ENCODE measurements at places on chromosomes 13 and 19.

- no peak for DNase-seq
Measured at GRCh38 chr13:28583651-28584091, 75.3 kb upstream of the POMP start.

GRCh38 chr13:84460989-84461388 is 578.7 kb upstream of the SLITRK1 start:
- DNase-seq: no peak

DNA sequence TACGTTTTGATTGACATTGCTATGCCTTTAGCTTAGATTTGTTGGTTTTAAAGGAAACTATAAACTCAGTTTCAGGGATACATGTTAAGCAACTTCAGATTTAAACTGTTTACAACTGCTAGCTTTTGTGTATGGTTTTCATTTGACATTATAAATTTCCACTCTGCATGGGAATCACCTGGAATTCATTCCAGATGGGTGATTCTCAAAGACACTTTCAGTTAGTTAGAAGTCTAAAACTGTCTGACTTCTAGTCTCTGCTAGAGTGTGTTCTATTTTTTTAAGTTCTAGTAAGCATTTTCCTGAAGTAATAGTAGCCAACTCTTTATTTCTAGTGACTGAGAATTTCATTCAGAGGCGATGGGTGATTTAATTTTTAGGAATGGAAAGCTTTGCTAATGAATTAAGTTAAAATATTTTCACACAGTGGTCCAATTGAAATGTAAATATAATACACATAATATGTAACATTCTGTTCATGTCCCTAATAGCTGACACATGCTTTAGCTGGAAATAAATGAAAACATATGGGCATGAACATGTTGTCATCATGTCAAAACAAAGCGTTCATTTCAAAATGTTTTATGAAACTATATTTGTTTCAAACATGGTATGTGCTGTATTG is 58.3 kb upstream of the CSNK1A1L start:
- no peak for DNase-seq

DNA sequence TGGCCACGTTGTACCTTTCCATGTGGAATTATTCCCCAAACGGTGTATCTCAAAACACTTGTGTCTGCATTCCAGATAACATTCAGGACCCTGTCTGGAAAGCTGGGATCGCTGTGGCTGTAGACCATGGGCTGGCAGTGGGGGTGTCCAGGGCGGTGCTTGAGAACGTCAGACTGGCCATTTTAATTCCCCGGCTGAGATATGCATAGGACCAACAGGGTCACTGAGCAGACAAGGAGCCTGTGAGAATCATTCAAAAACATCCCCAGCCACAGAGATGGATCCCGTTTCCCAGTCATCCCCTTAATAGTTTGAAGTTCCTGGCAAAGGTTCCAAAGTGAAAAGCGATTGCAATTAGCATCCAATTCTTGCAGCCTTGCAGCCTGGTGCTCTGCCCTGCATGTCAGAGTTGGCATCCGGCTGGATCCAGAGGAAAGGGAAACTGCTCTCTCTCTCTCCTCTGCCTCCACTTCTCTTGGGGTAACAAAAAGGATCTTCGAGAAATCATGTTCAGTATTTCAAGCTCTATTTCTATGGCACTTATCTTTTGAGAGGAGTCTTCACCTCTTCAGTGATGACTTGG is 41.6 kb downstream of the IFT88 start:
- DNase-seq: no peak

GRCh38 chr19:13718733-13719132 is 45.6 kb upstream of the MRI1 start:
- no peak for DNase-seq

DNA sequence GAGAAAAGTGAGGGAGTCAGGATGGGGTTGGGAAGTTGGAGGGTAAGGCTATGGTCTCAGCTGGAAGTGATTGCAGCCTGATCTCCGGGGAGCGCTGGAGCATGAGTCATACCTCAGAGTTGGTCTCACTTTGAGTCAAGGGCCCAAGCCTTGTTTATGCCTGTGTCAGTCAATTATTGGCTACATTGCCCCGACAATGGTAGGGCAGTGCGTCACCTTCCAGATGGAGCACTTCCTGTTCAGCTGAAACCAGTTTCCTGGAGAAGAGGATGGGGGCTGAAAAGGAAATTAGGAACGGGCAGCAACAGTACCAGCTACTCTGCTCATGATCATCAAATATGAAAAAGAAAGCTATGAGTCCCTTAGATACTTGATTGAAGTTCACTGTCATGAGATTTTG is 60.4 kb downstream of the ADGRE1 start:
- DNase-seq: no peak

- DNase-seq: no peak
Measured at GRCh38 chr13:62432906-62433305, 1017.3 kb upstream of the PCDH20 start.

GRCh38 chr13:76213423-76213904 is 577.3 kb downstream of the LMO7 start:
- DNase-seq: no peak

GRCh38 chr19:4773047-4773640 is 18.4 kb upstream of the FEM1A start:
- no peak for DNase-seq

DNA sequence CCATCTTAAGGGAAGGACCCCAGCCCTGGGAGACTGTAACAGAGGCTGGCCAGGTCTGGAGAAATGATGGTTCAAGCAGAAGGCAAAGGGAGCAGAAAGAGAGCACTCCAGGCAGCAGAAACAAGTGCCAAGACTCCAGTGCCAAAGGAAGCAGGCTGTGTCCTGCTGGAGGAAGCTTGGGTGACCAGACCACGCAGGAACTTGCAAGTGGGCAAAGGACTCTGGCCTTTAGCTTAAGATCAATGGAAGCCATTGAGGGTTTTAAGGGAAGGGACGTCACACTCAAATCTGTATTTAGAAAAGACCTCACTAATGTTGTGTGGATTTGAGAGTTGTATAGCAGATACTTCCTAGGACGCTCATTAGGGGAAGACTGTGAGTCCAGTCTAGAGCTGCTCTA is 95.5 kb downstream of the MIPEP start:
- no peak for DNase-seq

DNA sequence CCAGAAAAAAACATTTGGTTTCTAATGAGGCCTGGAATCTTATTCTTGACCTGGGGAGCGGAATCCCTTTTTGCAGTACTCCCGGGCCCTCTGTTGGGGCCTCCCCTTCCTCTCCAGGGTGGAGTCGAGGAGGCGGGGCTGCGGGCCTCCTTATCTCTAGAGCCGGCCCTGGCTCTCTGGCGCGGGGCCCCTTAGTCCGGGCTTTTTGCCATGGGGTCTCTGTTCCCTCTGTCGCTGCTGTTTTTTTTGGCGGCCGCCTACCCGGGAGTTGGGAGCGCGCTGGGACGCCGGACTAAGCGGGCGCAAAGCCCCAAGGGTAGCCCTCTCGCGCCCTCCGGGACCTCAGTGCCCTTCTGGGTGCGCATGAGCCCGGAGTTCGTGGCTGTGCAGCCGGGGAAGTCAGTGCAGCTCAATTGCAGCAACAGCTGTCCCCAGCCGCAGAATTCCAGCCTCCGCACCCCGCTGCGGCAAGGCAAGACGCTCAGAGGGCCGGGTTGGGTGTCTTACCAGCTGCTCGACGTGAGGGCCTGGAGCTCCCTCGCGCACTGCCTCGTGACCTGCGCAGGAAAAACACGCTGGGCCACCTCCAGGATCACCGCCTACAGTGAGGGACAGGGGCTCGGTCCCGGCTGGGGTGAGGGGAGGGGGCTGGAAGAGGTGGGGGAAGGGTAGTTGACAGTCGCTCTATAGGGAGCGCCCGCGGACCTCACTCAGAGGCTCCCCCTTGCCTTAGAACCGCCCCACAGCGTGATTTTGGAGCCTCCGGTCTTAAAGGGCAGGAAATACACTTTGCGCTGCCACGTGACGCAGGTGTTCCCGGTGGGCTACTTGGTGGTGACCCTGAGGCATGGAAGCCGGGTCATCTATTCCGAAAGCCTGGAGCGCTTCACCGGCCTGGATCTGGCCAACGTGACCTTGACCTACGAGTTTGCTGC is at the start of gene ICAM4:
ICAM4 (plus strand) TSS at position 153 of the 935 bp plus-strand sequence; CDS start at position 211, 58 bp downstream.
- DNase-seq: peak; percentile 47

DNA sequence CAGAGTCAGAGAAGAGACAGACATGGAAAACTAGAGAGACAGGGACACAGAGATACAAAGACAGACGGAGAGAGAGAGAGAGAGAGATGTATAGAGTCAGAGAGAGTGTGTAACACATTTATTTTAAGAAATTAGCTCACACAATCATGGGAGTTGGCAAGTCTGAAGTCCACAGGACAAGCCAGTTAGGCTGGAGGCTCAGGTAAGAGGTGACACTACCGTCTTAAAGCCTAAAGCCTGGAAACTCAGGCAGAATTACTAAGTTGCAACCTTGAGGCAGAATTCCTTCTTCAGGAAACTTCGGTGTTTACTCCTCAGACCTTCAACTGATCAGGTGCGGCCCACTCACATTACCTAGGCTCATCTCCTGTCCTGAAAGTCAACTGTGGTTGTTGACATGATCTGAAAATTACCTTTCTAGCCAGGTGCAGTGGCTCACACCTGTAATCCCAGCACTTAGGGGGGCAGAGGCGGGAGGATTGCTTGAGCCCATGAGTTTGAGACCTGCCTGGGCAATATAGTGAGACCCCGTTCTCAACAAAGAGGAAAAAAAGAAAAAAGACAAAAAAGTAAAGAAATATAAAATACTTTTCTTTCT is 2.8 kb upstream of the TNFSF14 start:
- no peak for DNase-seq

- DNase-seq: no peak
Measured at GRCh38 chr13:44365008-44365407, 8.6 kb upstream of the SERP2 start.

GRCh38 chr13:106302011-106302410 is 233.5 kb downstream of the EFNB2 start:
- DNase-seq: no peak

DNA sequence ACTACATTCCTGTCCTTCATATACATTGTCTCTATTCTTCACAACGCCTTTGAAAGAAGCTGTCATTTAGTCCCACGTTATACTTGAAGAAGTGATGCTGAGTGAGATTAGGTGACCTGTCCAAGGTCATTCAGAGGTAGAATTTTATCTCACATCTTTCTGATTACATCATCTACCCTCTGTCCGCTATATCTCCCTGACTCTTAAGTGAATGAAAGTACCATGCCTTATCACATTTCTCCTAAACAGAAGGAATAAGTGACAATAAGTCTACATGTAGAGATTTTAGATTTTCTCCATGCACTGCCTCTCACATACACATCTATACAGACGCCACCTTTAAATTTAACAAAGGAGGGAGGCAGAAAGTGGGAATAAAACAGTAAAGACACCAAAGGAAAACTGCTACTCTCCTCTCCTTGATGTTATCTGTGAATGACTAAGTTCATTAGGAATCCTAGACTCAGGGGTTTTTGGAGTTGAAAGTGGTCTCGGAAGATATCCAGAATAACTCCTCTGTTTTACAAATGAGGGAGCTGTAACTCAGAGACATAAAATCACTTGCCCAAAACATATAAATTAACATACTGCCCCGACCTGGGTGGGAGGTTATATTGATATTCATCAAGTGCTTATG is 4.9 kb upstream of the CLDN10 start:
- no peak for DNase-seq

GRCh38 chr13:79228972-79229371 is 177.1 kb downstream of the RBM26 start:
- DNase-seq: no peak

- no peak for DNase-seq
Measured at GRCh38 chr19:1698636-1699035, 46.2 kb upstream of the TCF3 start.

- no peak for DNase-seq
Measured at GRCh38 chr19:41903193-41903953, 20.4 kb downstream of the ARHGEF1 start.

DNA sequence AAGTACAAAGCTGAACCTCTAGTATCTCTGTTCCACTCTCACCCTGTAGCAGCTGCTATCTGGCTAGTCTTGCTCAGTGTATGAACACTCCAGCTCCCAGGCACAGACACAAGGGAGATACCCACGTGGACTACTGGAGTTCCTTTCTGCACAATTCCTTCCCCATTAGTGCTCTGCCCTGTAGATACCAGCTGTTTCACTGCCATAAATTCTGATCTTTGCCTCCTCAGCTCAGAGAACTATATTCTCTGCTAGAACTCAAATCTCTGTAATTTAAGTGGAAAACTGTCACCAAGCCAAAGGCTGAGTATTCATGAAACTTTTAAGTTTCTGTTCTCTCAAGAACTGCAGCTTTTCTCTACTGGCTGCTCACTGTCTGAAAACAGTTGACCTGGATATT is 273.7 kb downstream of the DIAPH3 start:
- DNase-seq: no peak

GRCh38 chr13:28843639-28844038 is 23.5 kb downstream of the MTUS2 start:
- no peak for DNase-seq

DNA sequence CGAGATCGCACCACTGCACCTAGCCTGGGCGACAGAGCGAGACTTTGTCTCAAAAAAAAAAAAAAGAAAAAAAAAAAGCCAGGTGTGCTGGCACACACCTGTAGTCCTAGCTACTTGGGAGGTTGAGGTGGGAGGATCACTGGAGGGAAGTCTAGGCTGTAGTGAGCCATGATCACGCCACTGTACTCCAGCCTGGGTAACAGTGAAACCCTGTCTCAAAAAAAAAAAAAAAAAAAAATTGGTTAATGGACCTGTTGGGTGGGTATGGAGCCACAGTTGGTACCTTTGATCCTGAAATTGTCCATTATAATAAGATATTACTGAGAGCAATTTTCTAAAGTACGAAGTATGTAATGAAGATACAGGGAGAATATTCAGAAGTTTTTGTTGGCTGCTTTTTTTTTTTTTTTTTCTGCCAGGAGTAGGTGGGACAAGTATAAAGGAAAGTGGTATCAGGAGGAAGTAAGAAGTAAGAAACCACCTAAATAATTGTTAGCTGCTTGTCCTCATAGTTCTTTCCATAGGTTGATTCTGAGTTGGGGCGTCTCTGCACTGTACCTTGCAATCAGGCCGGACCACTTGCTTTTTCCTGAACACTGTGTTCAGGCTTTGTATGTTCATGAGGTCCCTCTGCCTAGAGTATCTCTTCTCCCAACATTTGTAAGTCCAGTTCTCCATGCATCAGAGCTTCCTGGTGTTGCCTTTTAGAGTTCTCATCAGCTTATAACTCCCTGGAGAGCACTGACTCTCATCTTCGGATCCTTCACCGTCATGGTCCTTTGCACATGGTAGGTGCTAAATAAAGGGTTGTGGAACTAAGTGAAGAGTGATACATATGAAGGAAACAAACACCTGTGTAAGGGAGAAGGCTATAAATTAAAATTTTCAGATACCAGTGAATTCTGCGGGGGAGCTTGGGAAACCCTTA is 31.7 kb downstream of the ARHGAP35 start:
- no peak for DNase-seq

DNA sequence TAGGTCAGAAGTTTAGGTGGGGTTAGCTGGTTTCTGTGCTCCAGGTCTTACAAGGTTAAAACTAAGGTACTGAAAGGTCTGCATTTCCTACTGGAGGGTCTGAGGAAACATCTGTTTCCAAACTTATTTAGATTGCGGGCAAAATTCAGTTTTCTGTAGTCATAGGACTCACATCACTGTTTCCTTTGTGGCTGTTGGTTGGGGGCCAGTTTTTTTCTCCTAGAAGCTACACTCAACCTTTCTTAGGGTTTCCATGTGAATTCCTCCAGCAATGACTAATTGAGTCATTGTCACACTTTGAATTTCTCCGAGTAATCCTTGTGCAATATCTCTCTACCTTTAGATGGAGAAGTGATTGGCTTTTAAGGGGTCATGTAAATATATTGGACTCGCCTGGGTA is 773.4 kb upstream of the SLITRK1 start:
- DNase-seq: no peak
